NCI-H1930 (cell line): ENCODE measurements at places on chromosomes 6 and 20.

DNA sequence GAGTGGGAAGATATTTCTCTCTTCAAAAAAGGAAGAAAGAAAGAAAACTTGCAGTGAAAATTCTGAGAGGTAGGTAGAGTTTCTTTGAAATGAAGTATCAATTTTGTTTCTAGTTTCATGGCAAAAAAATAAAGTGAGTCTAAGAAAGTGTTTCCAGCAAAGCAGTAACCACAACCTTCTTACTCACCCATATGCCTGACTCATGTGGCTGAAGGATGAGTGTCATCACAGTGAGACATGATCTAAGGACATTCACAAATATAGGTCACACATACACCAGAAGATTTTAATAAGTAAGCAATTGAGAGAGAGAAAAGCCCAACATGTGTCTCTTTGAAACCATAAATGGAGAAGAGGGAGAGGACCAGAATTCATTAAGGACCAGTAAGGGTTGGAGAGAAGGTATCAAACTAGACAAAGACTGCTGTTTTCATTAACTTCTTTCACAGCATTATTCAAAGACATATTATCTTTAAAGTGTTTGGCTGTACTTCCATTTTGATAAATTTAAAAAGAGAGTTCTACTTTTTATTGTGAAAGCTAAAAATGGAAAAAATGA is 169.5 kb downstream of the FRK start:
- DNase-seq = no peak

DNA sequence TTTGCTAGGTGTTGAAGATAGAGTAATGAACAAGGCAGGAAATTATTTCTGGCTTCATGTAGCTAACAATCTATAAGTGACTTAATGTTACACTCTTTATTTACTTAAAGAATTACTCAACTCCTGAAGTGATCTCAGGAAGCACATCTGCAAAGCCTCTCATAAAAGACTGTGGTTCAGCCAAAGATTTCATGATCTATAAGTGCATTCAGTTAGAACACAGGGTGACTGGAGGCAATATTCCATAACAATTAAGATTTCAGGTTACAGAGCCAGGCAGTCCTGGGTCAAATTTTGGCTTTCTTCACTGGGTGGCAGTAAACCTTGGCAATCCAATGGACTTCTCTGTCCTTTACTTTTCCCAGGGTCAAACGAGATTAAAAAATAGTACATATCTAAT is 204.0 kb downstream of the TPBG start:
- DNase-seq = no peak

- DNase-seq = no peak
Measured at GRCh38 chr6:22732176-22732970, 163.0 kb downstream of the HDGFL1 start.

GRCh38 chr20:50333812-50334211 is 143.2 kb downstream of the CEBPB start:
- DNase-seq = no peak

- DNase-seq = no peak
Measured at GRCh38 chr6:101534386-101534785, 140.9 kb downstream of the GRIK2 start.

- no peak for DNase-seq
Measured at GRCh38 chr20:39069976-39070375, 107.8 kb downstream of the DHX35 start.

DNA sequence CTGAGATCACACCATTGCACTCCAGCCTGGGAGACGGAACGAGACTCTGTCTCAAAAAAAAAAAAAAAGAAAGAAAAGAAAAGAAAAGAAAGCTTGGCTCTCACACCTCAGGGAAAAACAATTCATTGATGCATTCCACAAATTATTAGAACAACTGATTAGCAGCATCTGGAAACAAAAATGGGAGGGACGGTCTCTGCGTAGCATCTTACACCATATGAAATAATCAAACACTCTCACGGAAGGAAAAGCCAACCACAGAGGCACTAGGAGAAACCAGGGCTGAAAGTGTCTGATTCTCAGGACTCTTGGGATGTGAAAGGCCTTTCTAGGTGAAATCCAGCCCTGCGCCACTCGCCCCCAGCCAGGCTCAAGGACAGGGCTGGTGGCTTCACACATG is 2.3 kb upstream of the HELZ2 start:
- DNase-seq = no peak

DNA sequence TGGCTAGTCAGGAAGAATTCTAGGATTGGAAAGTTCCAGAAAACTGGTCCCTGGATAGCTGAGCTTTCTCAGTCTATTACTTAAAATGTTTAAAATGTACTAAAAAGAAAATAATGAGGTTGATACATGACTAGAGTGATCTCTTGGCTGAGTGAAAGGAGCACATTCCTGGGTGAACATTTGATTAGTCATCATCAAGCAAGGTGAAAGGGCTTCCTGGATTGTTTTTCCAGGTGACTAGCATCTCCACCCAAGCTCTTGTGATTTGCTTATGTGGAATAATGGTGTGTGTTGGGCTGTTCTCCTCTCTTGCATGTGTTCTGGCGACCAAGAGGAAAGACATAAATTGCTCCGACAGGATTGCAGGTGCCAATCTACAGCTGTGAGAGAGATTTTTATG is 42.9 kb downstream of the PKIB start:
- DNase-seq = no peak
